ENCODE measurements at places on chromosomes 3 and 15. TPM values are rescaled to one million over a fixed set of nuclear protein-coding genes. Genes with fewer than 3 reads are reported as not detected.

ZMYND10 gene
- 5.0 TPM for total RNA-seq

NEK10 gene
- total RNA-seq, result 0.74 TPM

SI gene
- total RNA-seq, result not detected

C2CD4A gene
- not detected for total RNA-seq

PARP9 gene
- total RNA-seq, result 115 TPM

UPK1B gene
- total RNA-seq, result not detected

DHX30 gene
- total RNA-seq, result 75.7 TPM

RBP2 gene
- total RNA-seq, result not detected

SLC6A11 gene
- not detected for total RNA-seq

TUSC7 gene
- not detected for total RNA-seq

SLC12A1 gene
- not detected for total RNA-seq

SEMA3G gene
- 0.21 TPM for total RNA-seq

CDCP1 gene
- total RNA-seq, result 16.4 TPM

AADACL2 gene
- total RNA-seq, result not detected

DNA sequence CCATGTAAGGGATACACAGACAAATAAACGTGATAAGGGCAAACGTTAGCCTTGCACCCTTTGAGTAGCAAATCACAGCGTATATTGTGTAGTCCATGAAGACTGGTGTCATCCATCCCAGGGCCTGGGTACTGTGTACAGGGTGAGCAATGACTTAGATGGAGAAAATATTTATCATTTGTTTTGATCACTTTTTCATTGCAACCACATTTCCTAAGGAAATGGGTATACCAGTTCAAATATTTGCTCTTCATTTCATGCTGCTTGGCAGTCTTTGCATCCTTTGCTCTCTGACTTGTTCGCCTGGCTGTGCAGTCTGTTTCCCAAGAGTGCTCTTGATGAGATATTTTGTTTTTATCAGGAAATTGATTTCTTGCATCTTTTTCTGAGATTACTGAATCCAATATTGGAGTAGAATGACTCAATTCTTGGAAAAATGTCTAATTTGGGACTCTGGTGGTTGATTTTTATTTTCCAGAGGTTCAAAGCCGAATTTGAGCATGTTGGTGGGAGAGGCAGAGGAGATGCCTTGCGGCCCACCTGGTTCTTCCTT, 424.6 kb upstream of the SEMA6D start:
- H3K4me3 ChIP-seq, result no peak overlapping the region
- H3K4me1 ChIP-seq, result no peaks in the 10 kb centered on the region
- no peaks in the 10 kb centered on the region for H3K36me3 ChIP-seq
- no peak for DNase-seq
- H3K27ac ChIP-seq, result no peak overlapping the region

DNA sequence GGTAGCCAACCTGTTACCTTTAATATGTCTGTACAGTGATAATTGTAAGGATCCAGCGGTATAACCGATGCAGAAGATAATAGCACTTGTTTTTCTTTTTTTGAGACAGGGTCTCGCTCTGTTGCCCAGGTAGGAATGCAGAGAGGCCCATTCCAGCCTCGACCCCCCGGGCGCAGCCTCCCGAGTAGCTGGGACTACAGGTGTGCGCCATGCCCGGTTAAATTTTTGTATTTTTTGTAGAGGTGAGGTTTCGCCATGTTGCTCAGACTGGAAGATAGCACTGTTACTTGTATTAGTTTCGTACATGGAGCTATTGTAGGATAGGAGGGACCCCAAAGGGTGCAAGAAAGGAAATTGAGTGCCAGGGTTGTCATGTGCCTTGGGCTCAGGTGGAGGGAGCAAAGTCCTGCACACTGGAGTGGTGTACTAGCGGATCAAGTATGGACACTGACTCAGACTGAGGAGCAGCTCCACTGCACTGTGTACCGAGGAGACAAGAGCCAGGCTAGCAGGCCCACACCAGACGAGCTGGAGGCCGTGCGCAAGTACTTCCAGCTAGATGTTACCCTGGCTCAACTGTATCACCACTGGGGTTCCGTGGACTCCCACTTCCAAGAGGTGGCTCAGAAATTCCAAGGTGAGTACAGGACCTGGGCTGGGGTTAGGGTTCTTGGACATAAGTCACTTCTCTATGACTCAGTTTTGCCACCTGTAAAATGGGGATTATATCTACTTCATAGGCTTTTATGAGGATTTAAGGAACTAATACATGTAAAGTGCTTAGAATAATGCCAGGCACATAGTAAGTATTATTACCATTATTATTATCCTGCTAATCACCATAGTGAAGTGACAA, 1.0 kb downstream of the OGG1 start:
- peaks cover 72% of the 10 kb centered on the region for H3K4me1 ChIP-seq
- DNase-seq, result no peak
- H3K27ac ChIP-seq, result peak overlapping the region; percentile 95
- H3K4me3 ChIP-seq, result peak overlapping the region; percentile 98

DNA sequence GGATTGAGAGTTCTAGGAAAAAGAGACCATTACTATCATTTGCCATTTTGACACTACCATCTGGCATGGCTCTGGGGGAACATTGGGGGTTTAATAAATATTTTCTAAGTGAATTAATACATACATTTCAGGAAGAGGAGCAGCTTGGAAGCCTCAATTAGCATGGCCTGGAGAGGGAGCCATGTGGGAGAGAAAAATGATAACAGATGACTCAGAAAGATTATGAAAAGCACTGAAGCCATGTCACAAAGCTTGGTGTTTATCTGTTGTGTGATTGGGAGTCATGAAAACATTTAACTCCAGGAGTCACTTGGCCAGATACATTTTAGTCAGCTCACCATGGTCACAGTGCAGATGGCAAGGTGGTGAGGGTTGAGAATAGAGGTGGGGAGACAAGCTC, 121.0 kb downstream of the SSR3 start:
- no peaks in the 10 kb centered on the region for H3K36me3 ChIP-seq
- H3K4me3 ChIP-seq, result no peak overlapping the region
- H3K27me3 ChIP-seq, result peaks cover 22% of the 10 kb centered on the region
- no peak overlapping the region for H3K27ac ChIP-seq
- H3K4me1 ChIP-seq, result no peaks in the 10 kb centered on the region

DNA sequence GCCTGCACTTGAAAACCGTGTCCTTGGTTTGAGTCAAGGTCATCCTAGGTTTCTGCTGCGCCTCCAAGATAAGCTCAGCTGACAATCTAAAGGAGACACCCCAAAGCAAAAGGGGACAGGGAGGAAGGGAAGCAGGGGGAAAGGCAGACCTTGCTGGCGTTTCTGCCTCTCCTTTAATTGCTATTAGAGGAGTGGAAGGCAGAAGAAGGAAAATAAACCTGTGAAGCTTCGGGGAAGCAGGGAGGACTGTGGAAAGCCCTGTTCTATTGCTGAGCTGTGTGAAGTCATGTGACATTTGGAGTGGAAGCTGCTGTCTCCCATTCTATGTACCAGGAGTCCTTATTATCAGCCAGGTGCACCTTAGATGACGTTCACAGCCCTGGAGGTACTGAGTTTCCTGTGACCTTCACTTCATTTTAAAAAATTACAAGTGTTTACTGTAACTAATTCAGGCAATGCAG, 21.5 kb upstream of the CHD2 start:
- peaks cover 9% of the 10 kb centered on the region for H3K36me3 ChIP-seq
- H3K27ac ChIP-seq, result no peak overlapping the region
- DNase-seq, result no peak
- H3K27me3 ChIP-seq, result no peaks in the 10 kb centered on the region

DNA sequence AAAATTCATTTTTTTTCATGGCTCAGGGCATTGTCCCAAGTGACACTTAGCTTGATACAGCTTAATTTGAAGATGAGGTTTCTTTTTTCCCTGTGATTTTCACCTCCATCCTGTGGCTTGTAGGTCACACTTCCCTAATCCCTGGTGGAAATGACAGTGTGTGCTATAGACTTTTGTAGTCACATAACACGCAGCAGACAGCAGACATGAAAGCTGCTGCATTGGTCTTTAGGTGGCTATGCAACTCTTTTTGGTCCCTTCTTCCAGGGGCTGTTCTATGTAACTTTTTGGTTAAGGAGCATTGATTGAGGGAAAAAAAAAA, 38.8 kb downstream of the TRAK1 start:
- H3K27ac ChIP-seq, result no peak overlapping the region
- no peak overlapping the region for H3K4me3 ChIP-seq
- DNase-seq, result no peak
- peaks cover 3% of the 10 kb centered on the region for H3K4me1 ChIP-seq

GRCh38 chr3:124351430-124352148, 359.7 kb upstream of the ROPN1 start:
- H3K4me1 ChIP-seq, result no peaks in the 10 kb centered on the region
- H3K27me3 ChIP-seq, result peaks cover 17% of the 10 kb centered on the region
- no peak overlapping the region for H3K27ac ChIP-seq

DNA sequence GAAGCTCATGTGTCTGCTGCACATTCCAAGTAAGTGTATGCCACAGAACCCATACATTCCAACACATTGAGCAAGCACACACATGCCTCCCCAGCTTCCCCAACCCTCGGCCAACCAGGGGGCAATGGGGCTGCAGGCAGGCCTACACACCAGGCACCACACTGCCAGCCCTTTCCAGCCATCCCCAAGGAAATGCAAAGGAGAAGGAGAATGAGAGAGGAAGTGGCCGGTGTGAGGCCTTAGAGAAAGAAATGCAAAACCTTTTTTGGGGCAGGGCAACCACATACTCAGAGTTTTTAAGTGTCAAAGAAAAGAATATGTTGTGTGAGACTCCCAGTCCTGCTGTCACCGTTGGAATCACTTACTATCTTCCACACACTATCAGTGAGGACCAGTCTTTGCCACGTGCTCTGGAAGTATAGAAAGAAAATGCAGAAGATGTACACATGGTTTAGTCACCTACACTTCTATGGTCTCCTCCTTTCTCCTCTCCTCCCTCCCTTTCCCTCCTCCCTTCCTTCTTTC, 11.1 kb downstream of the IGF2BP2 start:
- H3K27me3 ChIP-seq, result peaks cover 25% of the 10 kb centered on the region
- no peak overlapping the region for H3K27ac ChIP-seq
- no peak for DNase-seq

DNA sequence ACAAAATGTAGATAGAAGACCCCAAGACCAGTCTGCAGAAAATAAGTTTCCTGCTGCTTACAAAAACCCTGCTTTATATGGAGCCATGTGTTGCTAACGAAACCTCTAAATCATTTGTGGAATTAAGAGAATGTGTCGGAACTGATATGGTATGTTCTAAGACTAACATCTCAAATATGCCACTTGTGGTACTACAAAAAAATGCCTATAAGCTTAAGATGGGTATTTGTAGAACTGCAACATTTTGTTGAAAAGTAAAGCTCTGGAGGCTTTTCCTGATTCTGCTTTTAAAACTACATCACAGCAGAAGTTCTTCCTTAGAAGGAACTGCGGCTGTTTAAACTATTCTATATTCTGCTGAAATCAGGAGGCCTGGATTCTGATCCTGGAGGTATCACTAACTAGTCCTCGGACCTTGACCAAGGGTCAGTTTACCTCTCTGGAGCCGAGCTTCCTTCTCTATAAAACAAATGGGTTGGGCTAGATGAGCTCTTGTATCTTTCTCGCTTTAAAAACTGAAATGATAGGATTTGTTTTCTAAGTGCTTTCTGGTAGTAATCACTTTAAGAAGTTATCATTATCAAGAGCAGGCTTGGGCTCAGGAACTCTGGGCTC, 74.9 kb downstream of the RAD18 start:
- DNase-seq, result no peak
- no peak overlapping the region for H3K4me3 ChIP-seq
- no peaks in the 10 kb centered on the region for H3K4me1 ChIP-seq
- H3K36me3 ChIP-seq, result peaks cover 44% of the 10 kb centered on the region

DNA sequence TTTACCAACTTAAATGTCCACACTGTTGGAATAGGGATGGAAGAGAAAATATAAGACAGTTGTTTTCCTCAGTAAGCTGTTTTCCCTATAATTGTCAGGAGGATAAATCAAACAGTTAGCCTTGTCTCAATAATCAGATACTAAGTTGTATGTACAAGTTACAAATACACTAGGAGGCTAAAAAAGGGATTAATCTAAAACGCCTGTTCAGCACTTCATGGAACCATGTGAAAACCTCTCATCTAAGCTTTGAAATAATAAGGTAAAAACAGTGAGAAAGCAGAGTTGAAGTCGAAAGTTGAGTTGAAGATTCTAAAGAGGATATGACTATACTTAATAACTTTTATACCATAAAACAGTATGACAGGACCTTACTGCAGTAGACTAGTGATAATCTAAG, 62.0 kb downstream of the CALML4 start:
- no peaks in the 10 kb centered on the region for H3K27me3 ChIP-seq
- peaks cover 2% of the 10 kb centered on the region for H3K4me1 ChIP-seq
- DNase-seq, result no peak
- H3K27ac ChIP-seq, result no peak overlapping the region
- H3K4me3 ChIP-seq, result no peak overlapping the region
- peaks cover 21% of the 10 kb centered on the region for H3K36me3 ChIP-seq

- H3K4me1 ChIP-seq, result no peaks in the 10 kb centered on the region
- H3K36me3 ChIP-seq, result no peaks in the 10 kb centered on the region
- no peak overlapping the region for H3K4me3 ChIP-seq
- H3K27ac ChIP-seq, result no peak overlapping the region
- DNase-seq, result no peak
Measured at GRCh38 chr3:115808816-115809215, 185.5 kb downstream of the GAP43 start.

DNA sequence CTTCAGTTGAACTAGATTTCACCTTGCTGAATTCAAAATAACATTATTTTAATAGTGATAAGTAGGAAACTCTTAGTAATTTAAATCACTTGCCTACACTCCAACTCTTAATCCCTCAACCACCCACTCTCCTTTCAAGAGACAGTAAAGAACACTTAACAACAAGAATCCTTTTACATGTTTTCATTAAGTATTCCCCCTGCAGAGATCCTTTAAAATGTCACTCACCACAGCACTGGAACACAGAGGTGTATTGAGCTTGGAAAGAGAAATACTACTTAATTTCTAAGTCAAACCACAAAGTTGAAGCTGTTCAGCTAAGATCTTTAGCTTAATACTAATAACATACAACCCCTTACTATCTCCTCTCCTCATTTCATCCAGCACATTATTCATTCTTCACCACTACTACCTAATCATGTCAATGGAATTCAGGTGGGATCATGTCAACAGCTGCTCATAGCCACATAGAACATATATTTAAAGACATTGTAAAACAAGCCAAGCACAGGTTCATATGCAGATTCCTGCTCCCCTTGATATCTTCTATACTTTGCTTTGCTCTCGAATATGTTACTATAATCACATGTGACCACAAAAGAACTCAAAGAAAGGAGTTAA, 40.5 kb downstream of the IMPG2 start:
- no peak overlapping the region for H3K4me3 ChIP-seq
- no peaks in the 10 kb centered on the region for H3K27me3 ChIP-seq
- no peak overlapping the region for H3K27ac ChIP-seq

DNA sequence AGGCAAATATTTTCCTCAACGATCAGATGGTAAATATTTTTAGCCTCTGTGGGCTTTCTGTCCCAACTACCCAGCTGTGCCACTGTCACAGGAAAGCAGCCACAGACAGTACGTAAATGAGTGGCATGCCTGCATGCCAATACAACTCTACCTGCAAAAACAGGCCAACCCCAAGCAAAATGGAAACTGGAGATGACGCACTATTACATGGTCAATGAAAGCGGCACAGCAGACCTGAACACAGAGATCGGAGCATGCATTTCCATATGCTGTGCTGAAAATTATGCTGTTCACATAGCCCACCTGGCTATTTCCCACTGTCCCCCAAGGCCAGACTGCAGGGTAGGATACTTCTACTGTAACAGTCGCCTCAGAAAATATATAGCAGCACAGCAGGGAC, 57.8 kb downstream of the HERC2 start:
- H3K4me1 ChIP-seq, result no peaks in the 10 kb centered on the region
- no peak overlapping the region for H3K27ac ChIP-seq
- no peak overlapping the region for H3K4me3 ChIP-seq
